ENCODE measurements at places on chromosomes 5 and 9.

- no peak for DNase-seq
Measured at GRCh38 chr5:152218694-152219093, 186.4 kb downstream of the NMUR2 start.

DNA sequence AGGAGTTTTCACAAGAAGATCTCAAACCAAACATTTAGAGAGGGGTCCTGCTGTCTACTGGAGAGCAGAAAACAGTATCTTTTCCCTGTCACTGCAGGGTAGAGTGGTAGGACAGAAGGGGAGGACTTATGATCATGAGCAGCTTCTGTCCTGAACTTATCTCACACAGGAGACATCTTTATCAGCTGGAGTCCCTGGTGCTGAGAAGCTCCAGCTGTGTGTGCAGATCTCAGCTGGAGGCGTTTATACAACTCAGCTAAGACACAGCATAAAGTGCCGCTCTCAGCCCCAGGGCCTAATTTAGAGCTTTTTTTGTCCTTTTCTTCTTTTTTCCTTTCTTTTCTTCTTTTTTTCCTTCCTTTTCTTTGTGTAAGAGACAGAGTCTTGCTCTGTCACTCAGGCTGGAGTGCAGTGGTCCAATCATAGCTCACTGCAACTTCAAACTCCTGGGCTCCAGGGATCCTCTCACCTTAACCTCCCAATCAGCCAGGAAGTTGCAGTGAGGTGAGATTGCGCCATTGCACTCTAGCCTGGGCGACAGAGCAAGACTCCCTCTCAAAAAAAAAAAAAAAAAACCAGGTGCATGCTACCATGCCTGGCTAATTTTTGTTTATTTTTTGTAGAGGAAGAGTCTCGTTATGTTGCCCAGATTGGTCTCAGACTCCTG, 31.9 kb downstream of the CCDC125 start:
- DNase-seq: no peak

- DNase-seq: no peak
Measured at GRCh38 chr9:123347289-123348060, 8.5 kb upstream of the CRB2 start.

DNA sequence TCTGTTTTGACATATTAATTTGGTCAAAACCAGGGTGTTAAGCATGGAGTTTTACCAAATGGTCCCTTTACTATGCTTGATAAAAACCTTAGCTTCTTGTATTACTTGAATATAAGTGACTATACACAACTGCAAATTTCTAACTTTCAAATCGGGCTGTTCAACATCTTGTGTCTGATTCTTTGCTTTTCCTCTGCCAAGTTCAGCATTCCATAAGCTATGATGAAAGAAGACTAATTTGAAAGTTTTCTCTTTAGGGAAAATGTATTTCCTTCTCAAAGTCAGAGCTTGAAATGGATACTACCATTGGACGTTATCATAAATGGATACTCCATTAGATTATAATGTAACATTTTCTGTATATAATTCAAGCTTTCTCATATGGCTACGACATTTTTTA, 792.9 kb downstream of the EFNA5 start:
- no peak for DNase-seq

DNA sequence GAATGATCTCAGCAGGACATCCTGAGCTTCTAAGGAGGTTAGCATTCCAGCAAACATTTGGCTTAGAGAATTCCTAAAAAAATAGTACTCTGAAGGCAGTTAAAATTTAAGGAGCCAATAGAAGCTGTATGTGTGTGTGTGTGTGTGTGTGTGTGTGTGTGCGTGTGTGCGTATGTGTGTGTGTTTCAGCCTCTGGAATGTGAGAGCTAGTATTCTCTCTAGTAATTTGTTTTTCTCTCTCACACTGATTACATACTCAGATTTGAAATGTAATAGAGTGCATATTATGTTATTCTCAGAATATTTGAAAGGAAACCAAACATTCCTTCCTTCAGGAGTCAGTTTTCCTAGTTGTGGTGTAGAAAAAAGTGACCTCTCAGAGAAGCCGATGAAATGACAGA, 279.6 kb downstream of the TMEM38B start:
- no peak for DNase-seq

GRCh38 chr9:68741234-68741633, 36.2 kb downstream of the PIP5K1B start:
- DNase-seq: no peak

GRCh38 chr5:7622498-7622897, 226.6 kb downstream of the ADCY2 start:
- DNase-seq: no peak

DNA sequence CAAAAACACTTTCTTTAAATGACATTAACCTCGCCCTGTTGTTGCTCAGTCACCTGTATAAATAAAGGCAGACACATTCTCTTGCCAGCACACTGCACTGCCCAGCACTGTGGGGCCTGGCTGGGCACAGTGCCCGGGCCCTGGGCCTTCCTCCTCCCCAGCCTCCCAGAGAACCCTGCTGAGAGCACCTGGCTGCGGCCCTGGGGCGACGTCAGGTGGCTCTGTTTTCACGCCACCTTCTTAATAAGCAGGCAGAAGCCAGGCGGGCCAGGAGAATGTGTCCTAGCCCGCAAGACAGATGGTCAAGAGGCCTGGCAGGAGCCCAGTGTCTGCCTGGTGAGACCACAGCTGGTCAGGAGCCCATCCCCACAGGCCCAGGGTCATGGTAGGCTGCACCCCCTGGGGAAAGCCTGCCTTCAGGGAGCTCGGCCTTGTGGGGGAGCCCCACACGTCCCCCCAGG, 8.2 kb upstream of the AGPAT2 start:
- DNase-seq: no peak

- DNase-seq: no peak
Measured at GRCh38 chr5:146993876-146994530, 115.4 kb upstream of the PPP2R2B start.

GRCh38 chr5:135335031-135335828, 63.8 kb downstream of the MACROH2A1 start:
- DNase-seq: no peak

DNA sequence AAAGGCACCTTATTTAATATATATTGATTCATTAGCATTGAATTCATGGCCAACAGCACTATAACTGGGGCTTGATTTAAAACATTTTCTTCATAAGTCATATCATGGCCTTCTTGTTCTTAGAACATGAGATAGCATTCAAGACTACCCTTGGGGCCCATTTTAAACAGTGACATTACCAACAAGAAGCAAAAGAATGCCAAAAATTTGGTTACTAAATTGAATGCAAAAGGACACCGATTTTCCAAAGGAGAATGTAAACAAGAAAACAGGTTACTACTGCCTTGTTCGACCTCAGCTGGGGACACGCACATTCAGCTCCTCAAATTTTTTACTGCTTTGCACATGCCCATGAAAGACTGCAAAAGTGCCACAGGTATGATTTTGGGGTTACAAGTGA, 219.4 kb upstream of the TLE4 start:
- DNase-seq: no peak

GRCh38 chr9:88074931-88075330, 63.3 kb downstream of the SPATA31C2 start:
- DNase-seq: no peak

- DNase-seq: no peak
Measured at GRCh38 chr9:3088219-3088618, 244.3 kb upstream of the PUM3 start.

DNA sequence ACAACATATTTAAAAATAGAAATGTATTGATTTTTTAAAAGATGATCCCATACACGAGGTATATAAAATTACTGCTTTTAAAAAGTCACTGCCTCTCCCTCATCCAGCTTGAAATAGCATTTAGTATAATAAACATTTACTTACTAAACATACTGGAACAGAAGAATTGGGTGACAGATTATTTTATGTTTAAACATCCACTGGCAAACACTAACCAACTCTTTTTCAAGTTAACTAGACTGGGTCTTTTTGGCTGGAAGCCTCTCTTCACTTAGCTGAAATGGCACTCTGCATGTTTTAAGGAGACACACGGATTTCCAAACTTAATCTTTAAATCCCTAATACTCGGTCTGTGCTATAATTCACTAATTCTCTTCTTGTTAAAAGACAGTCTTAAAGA, 19.0 kb downstream of the CTXN3 start:
- DNase-seq: no peak

DNA sequence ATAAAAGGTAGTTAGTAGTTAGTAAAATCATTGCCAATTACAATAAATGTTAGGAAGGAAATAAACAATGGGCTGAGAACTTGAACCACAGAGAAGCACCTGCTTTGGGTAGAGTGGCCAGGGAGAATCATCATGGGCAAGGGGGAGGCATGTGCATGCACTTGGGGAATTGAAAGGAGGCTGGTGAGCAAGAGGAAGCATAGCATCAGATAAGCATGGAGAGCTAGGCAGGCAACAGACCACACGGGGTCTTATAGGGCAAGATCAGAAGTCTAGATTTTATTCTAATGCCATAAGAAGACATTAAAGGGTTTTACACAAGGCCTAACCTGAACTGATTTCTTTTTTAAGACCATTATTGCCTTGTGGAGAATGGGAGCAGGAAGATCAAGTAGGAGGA, 93.4 kb downstream of the PIP5K1B start:
- no peak for DNase-seq

DNA sequence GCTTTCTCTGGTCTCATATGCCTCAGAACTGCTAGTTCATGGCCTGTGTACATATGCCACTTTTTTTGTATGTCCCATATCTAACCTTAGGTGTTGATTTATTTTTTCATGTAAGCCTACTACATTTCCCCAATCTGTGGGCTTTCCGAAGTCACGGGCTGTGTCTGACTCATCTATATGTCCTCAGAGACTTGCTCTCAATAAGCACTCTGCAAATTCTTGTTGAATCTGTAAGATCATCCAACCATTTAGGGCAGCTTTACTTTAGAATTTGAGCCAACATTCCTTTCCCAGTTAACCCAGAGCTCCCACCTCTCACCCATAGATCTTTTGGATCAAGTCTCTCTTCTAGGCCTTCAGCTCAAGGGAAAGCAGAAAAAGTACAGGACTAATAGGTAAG, 263.4 kb downstream of the SEC61B start:
- DNase-seq: no peak

DNA sequence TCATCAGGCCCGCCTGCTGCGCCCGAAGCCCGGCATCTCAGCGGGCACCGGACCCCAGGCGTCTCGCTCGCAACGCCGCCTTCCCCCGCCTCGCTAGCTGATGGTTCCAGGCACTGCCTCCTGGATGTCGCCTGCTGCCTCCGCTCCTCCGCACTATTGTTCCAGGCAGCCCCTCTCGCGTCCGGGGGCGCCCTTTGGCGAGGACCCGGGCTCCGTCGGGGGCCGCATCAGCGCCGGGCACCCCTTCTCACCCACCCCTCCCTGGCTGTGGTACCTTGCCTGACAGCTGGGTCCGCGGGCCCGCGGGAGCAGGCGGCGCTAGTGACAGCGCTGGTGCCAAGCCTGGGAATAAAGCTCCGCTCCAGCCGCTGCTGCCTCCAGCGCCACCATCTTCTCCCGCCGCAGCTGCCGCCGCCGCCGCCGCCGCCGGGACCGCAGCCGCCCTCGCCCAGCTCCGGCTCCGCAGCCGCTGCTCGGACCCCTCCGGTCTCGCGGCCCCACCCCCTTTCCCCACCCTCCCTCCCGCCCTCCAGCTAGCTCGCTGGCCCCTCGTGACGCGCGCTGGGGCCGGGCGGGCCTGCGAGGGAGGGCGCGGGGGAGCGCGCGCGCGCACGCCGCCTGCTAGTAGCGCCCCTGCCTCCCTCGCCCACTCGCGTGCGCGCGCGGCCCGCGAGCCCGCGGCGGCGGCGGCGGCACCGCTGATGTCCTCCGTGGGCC, at the start of gene APBA1:
TSS of gene APBA1 (minus strand) at position 493 of the 717 bp plus-strand sequence.
- DNase-seq: peak; percentile 25

GRCh38 chr5:136209346-136209910, 16.5 kb upstream of the SMIM32 start:
- no peak for DNase-seq

DNA sequence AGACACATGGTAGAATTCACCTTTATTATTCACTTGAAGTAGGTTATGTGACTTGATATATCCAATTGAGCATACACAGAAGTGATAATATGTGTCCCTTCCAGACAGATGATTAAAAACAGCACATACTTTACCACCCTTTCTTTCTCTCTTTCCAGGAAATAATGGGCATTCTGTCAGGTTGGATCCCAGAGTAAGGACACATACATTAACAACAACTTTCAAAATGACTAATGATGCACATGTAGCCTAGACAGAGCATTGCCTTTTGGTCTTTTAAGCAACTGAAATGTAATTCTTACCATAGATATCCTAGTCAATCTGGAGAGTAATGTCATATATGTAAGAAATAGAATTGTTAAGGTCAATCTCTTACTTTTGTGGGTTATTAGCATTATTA, 1748.7 kb downstream of the EFNA5 start:
- no peak for DNase-seq

DNA sequence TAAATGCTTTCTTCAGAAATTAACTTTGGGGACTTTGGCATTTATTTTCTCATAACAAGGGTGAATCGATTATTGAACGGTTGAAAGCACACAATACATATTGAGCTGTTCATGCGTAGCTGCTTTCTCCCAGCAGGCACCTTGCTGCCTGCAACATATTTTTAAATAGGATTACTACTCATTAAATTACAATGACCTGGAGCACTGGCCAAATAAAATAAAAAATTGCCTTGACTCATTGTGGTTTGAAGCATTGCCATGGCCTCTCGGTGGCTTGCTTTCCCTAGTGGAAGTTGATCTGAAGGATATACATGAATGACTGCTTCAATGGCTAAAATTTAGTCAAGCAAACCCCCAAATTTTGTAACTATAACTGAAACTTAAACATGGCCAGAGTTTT, 181.6 kb upstream of the NUDT12 start:
- DNase-seq: no peak

DNA sequence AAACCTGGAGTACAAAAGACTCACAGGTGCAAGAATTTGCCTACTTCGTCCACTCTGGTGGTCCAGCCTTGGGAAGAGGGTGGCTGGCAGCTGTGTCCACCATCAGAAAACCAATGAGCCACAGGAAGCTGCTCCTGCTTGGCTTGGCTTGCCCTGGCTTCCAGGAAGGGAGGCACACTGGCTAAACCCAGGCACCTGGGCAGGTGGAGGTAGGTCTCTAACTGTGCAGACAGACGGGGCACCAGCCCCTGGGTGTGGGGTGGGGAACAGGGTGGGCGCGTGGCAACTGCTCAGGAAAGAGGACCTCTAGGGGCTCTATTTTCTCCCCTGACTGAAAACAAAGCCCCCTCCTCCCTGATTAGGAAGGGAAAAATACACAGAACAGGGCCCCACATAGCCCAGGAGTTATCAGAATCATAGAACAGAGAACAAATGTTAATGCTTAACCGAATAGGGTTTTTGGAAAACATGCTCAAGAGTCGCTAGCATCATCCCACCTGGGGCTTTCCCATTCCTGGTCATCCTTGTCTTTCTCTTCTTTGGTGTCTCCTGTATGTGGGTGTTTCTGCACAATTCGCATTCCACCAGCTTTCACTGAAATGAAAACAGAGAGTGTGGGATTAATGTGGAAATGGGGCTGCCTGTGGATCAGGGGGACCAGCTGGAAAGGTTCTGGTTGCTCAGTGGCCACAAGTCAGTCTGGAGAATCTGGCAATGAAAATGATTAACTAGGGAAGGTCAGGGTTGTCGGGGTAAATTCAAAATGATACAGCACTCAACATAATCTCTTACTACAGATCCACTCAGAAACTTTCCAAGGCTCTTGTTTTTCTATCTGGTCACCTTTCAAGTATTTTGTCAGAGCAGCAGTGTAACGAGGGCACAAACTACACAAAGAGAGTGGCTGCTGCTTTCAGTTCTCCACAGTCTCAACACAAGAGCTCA, 13.1 kb downstream of the DAP start:
- DNase-seq: no peak

GRCh38 chr5:134026521-134027287, 21.9 kb upstream of the VDAC1 start:
- no peak for DNase-seq

Measured in activated CD4-positive, alpha-beta T cell treated with anti-CD3 and anti-CD28 coated beads for 24 hours (primary cell).